Camera-type eye (tissue), 1 donor: ENCODE measurements at places on chromosomes 1 and 21. TPM values are rescaled to one million over a fixed set of nuclear protein-coding genes. Genes with fewer than 3 reads are reported as not detected.

Gene SLC5A9
- total RNA-seq: not detected

Gene LMX1A
- total RNA-seq: 9.6 TPM

Gene TMEM125
- 1.6 TPM for total RNA-seq

Gene HCRTR1
- total RNA-seq: not detected

Gene OR2L13
- total RNA-seq: 0.71 TPM

Gene TMEM61
- 0.71 TPM for total RNA-seq

Gene LRRN2
- 20.6 TPM for total RNA-seq
